Activated CD8-positive, alpha-beta memory T cell treated with anti-CD3 and anti-CD28 coated beads, Interleukin-2, amount 10 ng/mL, durations not matched to agents 7 days and 5 days (primary cell): ENCODE measurements at places on chromosomes 6 and 20.

GRCh38 chr6:69217343-69217742 lies 579.5 kb downstream of the LMBRD1 start:
- H3K36me3 ChIP-seq = no peaks in the 10 kb centered on the region
- H3K27ac ChIP-seq = no peak overlapping the region
- no peaks in the 10 kb centered on the region for H3K4me1 ChIP-seq
- DNase-seq = no peak
- no peaks in the 10 kb centered on the region for H3K27me3 ChIP-seq

DNA sequence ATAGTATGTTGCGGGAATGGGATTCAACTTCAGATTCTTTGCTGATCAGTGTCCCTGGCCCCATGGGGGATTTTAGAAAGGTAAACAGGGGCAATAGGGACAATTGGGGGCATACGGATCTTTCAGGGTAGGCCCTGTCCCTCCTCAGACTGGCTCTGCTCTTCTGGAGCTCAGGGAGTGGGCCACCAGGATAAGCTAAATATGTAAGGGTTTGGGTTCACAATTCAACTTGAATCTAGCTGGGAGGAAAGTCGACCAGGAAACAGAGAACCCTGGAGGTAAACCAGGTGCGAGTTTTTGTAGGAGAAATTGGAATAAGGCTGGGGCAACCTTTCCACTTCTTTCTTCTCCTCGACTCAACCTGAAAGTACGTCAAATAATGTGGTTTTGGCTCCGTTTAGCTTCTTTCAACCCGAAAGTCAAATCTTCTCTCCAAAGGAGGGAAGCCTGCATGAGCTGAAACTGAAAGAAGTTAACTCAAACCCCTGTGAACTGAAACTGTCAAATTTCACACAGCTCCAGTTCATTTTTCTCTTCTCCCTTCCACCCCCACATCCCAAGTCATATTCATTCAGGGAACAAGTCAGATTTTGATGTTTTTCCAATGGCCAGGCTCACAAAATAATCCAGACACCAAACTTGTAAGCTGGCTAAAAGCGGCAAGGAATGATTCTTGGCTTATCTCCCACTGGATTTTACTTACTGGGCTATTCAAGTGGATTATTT lies 278.2 kb downstream of the CLIC5 start:
- peaks cover 52% of the 10 kb centered on the region for H3K4me1 ChIP-seq
- peaks cover 2% of the 10 kb centered on the region for H3K27me3 ChIP-seq
- H3K27ac ChIP-seq = peak overlapping the region; percentile 93
- peak overlapping the region; percentile 65 for H3K4me3 ChIP-seq

DNA sequence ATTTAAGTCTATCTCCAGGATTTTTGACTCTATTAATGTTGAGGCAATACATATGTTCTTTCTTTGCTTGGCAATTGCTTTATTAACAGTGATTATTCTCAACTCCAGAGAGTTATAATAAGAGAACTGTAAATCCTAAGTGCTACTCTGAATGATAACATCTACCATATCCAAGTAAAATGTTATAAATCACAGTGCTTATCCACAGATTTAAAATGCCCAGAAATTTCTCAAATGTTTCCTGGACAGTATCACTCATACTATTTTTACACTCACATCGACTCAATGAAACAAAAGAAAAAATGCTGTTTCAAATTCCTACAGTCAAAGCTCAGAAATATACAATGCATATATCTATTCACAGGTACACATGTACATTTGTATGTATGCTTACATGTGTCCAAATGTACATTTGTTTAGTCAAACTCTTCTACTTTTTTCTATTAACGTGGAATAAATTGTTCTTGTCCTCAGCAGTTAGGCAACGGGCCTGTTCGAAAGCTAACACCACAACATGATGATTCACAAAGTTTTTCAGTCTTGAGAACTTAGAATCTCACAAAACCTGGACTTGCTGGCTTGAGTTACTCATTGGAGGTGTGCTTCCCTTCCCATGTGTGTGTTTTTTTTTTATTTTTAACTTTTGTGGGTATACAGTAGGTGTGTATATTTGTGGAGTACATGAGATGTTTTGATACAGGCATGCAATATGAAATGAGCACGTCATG lies 193.0 kb downstream of the GJA10 start:
- H3K36me3 ChIP-seq = peaks cover 20% of the 10 kb centered on the region
- no peak overlapping the region for H3K4me3 ChIP-seq
- no peak for DNase-seq

GRCh38 chr20:6993011-6993410 lies 225.5 kb downstream of the BMP2 start:
- no peaks in the 10 kb centered on the region for H3K27me3 ChIP-seq
- H3K27ac ChIP-seq = no peak overlapping the region
- no peak for DNase-seq

GRCh38 chr6:40293460-40294185 lies 293.5 kb downstream of the LRFN2 start:
- no peak for DNase-seq
- H3K27ac ChIP-seq = no peak overlapping the region
- H3K4me3 ChIP-seq = no peak overlapping the region
- no peaks in the 10 kb centered on the region for H3K36me3 ChIP-seq
- H3K27me3 ChIP-seq = peaks cover 9% of the 10 kb centered on the region

- no peaks in the 10 kb centered on the region for H3K4me1 ChIP-seq
- H3K4me3 ChIP-seq = no peak overlapping the region
- no peaks in the 10 kb centered on the region for H3K36me3 ChIP-seq
- no peak for DNase-seq
- H3K27ac ChIP-seq = no peak overlapping the region
These were observed 84.2 kb upstream of the BMP2 start for GRCh38 chr20:6683021-6683977.

- H3K27me3 ChIP-seq = peaks cover 28% of the 10 kb centered on the region
- peaks cover 5% of the 10 kb centered on the region for H3K4me1 ChIP-seq
- H3K36me3 ChIP-seq = no peaks in the 10 kb centered on the region
- no peak overlapping the region for H3K27ac ChIP-seq
These were observed 8.7 kb upstream of the TNFRSF21 start for GRCh38 chr6:47318236-47318989.

DNA sequence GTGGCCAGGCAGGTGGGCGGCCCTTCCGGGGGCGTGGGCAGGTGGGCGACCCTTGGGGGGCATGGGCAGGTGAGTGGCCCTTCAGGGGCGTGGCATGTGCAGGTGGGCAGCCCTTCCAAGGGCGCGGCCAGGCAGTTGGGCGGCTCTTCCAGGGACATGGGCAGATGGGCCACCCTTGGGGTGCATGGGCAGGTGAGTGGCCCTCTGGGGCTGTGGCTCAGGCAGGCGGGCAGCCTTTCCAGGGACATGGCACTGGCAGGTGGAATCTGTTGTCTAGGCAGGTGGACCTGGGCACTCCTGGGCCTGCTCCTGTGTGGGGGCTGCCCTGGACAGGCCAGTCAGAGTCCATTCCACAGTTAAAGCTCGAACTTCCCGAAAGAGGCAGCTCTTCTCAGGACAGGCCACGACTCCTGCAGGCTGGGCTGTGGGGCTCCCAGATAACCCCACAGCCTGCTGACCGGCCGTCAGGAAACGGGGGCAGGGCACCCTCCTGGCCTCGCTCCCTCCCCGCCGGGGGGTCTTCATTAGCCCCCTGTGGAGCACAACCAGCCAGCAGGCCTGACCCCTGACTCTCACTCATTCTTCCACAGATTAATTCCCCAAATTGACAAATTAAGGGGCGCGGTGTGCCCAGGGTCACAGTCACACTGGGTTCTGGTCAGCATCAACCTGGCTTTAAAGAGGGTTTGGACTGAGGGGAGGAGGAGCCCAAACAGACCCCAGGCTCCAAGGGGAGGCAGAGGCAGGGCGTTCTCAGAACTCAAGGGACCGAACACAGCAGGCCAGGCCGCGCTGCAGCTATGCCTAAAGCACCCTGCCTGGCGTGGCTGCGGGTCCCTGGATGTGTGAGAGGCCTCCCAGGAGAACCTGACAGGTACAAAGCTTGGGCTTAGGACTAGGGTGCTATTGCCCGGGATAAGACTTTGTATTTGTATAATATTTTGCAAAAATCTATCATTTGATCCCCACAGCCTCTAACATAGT lies 130.0 kb downstream of the DLL1 start:
- H3K4me3 ChIP-seq = no peak overlapping the region
- no peaks in the 10 kb centered on the region for H3K27me3 ChIP-seq
- DNase-seq = no peak
- H3K4me1 ChIP-seq = no peaks in the 10 kb centered on the region
- H3K36me3 ChIP-seq = no peaks in the 10 kb centered on the region

GRCh38 chr20:47054945-47055344 lies 160.3 kb downstream of the EYA2 start:
- H3K27ac ChIP-seq = no peak overlapping the region
- no peaks in the 10 kb centered on the region for H3K36me3 ChIP-seq
- no peak overlapping the region for H3K4me3 ChIP-seq

GRCh38 chr20:8117636-8118035 lies 14.4 kb upstream of the PLCB1 start:
- H3K4me1 ChIP-seq = no peaks in the 10 kb centered on the region
- H3K4me3 ChIP-seq = no peak overlapping the region
- H3K27ac ChIP-seq = no peak overlapping the region
- H3K36me3 ChIP-seq = no peaks in the 10 kb centered on the region
- DNase-seq = no peak

- H3K27me3 ChIP-seq = peaks cover 43% of the 10 kb centered on the region
- no peak for DNase-seq
- no peak overlapping the region for H3K4me3 ChIP-seq
- no peak overlapping the region for H3K27ac ChIP-seq
- H3K4me1 ChIP-seq = peaks cover 22% of the 10 kb centered on the region
These were observed 82.5 kb downstream of the TRIM27 start for GRCh38 chr6:28841290-28841689.

- H3K36me3 ChIP-seq = no peaks in the 10 kb centered on the region
- no peak for DNase-seq
- no peak overlapping the region for H3K27ac ChIP-seq
- H3K4me1 ChIP-seq = peaks cover 2% of the 10 kb centered on the region
These were observed 65.0 kb upstream of the XRN2 start for GRCh38 chr20:21237956-21238799.

GRCh38 chr20:53463101-53463972 lies 130.3 kb downstream of the ZNF217 start:
- H3K27ac ChIP-seq = no peak overlapping the region
- H3K27me3 ChIP-seq = peaks cover 4% of the 10 kb centered on the region
- no peak for DNase-seq
- no peaks in the 10 kb centered on the region for H3K36me3 ChIP-seq
- no peaks in the 10 kb centered on the region for H3K4me1 ChIP-seq

GRCh38 chr6:89205819-89206218 lies 11.3 kb downstream of the GABRR1 start:
- DNase-seq = no peak
- H3K4me1 ChIP-seq = no peaks in the 10 kb centered on the region
- no peaks in the 10 kb centered on the region for H3K36me3 ChIP-seq
- no peak overlapping the region for H3K27ac ChIP-seq
- H3K27me3 ChIP-seq = no peaks in the 10 kb centered on the region

DNA sequence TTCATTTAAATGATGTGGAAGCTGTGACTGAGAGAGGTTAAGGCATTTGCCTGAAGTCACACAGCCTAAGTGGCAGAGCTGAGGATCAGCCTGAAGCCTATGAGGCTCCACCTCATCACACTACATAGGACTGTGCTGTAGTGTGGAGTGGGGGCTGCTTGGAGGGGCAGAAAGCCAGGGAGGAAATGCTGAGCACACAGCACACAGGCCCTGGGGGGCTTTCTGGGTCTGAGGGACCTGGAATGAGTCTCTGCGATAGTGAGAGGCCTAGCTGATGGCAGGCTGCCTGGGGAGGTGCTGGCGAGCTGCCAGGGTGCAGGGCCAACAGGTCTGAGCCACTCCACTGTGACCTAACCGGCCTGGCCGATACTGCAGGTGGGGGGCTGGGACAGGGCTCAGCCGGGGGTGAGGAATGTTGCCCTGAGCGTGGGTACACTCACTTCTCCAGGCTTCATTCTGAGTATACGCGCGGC lies 2.2 kb upstream of the ARHGAP40 start:
- H3K4me3 ChIP-seq = no peak overlapping the region
- no peak for DNase-seq
- no peak overlapping the region for H3K27ac ChIP-seq
- H3K4me1 ChIP-seq = peaks cover 8% of the 10 kb centered on the region
- H3K27me3 ChIP-seq = peaks cover 54% of the 10 kb centered on the region

- H3K4me1 ChIP-seq = peaks cover 7% of the 10 kb centered on the region
- H3K27me3 ChIP-seq = no peaks in the 10 kb centered on the region
- H3K27ac ChIP-seq = no peak overlapping the region
- H3K4me3 ChIP-seq = no peak overlapping the region
These were observed 58.7 kb downstream of the ARHGAP18 start for GRCh38 chr6:129651291-129651691.

- no peaks in the 10 kb centered on the region for H3K36me3 ChIP-seq
- no peak overlapping the region for H3K27ac ChIP-seq
- no peaks in the 10 kb centered on the region for H3K4me1 ChIP-seq
- H3K4me3 ChIP-seq = no peak overlapping the region
These were observed 573.2 kb downstream of the DHX35 start for GRCh38 chr20:39535301-39535700.

GRCh38 chr20:42686057-42686456 lies 503.6 kb downstream of the PTPRT start:
- H3K27me3 ChIP-seq = no peaks in the 10 kb centered on the region
- no peak overlapping the region for H3K27ac ChIP-seq
- H3K4me1 ChIP-seq = no peaks in the 10 kb centered on the region
- no peak for DNase-seq

GRCh38 chr6:35148167-35148741 lies 7.1 kb upstream of the TCP11 start:
- H3K36me3 ChIP-seq = no peaks in the 10 kb centered on the region
- no peak overlapping the region for H3K4me3 ChIP-seq
- peaks cover 11% of the 10 kb centered on the region for H3K27me3 ChIP-seq
- peak overlapping the region; percentile 62 for H3K27ac ChIP-seq
- peak; percentile 73 for DNase-seq

GRCh38 chr6:43368259-43369160 lies 937 bp downstream of the ZNF318 start:
- H3K36me3 ChIP-seq = peaks cover 7% of the 10 kb centered on the region
- H3K27me3 ChIP-seq = peaks cover 9% of the 10 kb centered on the region
- peak overlapping the region; percentile 77 for H3K27ac ChIP-seq
- H3K4me1 ChIP-seq = peaks cover 26% of the 10 kb centered on the region
